Activated B cell treated with CpG ODN at 0.5 μM for 24 hours (primary cell): ENCODE measurements at places on chromosomes 6 and 20. TPM values are rescaled to one million over a fixed set of nuclear protein-coding genes. Genes with fewer than 3 reads are reported as not detected.

GRCh38 chr6:97864826-97865225 lies 581.8 kb upstream of the MMS22L start:
- no peak for DNase-seq

- no peak for DNase-seq
Observed at GRCh38 chr6:45625191-45625664, 247.5 kb upstream of the SUPT3H start.

- DNase-seq: no peak
Observed at GRCh38 chr6:138371720-138372119, 6.0 kb upstream of the SMIM28 start.

- DNase-seq: no peak
Observed at GRCh38 chr6:145315982-145316600, 419.2 kb downstream of the EPM2A start.

DNA sequence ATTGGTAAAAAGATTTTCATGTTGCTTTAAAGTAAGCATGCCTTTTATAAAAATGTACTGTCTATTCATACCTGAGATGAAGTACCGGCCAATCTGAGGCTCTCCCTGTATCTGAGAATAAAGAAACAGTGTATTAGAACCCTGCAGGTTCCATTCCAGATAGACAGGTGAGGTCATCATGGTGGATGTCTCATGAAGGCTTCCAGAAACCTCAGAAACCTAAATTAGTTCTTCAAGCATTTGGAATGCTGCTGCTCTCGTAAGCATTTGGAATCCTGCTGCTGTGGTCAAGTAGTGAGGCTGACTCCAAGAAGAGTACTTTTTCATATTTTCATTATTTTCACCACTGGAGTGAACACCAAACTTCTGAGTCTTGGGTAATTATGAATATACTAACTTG lies 642.3 kb downstream of the MAFB start:
- no peak for DNase-seq

GRCh38 chr20:1264727-1265126 lies 1.4 kb upstream of the SNPH start:
- no peak for DNase-seq

- no peak for DNase-seq
Observed at GRCh38 chr6:71157345-71157744, 131.3 kb upstream of the OGFRL1 start.

- DNase-seq: no peak
Observed at GRCh38 chr6:121823437-121823851, 388.0 kb downstream of the GJA1 start.

DNA sequence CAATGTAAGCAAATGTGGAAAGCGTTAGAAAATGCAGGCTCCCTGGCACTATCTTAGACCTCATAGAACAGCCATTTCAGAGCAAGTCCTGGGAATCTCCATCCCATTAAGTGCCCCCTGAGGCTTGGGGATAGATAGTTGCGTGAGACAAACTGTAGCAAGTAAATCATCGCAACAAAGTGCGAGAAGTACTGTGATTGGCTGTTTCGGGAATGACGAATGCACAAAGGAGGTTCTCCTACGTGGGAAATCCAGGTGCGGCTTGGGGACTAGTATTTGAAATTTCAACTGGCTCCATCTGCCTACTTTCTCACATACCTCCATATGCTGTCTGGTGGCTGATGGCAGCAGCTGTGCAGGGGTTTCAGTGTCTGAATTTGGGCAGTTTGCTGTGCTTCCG lies 84.5 kb downstream of the PLEKHG1 start:
- no peak for DNase-seq

DNA sequence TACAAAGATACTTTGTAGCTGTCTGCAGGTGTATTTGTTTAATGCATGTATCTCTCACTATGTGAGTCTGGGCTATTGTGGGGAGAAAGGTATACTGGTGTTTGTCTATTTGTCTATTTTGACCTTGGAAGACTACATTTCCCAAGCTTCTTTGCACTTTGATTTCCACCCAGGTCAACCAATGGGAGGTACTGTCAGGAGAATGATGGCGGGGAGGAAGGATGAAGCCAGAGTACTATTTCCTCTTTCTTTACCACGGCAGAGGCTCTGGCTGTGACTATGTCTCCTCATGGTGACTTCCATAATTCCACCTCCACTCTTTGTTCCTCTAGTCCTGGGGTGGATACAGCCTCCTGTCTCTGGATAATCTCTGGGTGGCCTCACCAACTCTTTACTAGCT lies 23.1 kb downstream of the LBP start:
- no peak for DNase-seq

DNA sequence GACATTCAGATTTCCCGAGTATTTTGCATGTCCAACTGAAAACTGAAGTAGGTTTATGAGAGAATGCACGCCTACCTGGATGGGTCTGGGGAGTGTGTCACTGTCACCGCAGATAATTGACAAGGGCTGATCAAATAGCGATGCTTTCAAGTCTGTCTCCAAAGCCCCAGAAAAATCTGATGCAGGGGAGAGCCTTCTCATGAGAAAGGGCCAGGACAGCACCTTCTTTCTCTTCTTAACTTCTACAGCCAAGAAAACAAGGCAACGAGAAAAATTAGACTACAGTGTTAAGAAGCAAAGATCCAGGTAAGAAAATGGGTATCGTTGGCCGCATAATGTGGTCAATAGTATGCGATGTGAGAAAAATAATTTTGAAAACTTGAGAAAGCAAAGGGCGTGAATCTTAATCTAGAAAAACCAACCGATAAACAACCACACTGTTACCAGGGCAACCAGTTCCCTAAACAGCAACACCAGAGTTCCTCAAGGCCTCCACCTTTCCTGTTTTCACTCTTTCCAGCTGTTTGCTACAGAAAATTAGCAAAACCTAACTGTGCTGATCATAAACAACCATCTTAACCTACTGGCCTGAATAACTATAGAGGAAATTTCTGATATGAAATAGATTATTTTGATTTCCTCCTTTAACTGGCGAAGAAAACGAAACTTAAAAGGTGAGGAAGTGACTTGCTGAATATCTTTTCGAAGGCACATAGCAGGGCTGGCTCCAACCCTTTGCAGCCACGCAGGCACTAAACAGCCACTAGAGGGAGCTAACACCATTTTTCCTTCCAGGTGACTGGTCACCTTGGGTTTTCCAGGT lies 2.6 kb downstream of the TAGAP start:
- DNase-seq: no peak

GRCh38 chr20:18090477-18090876 lies 32.8 kb upstream of the OVOL2 start:
- no peak for DNase-seq

DNA sequence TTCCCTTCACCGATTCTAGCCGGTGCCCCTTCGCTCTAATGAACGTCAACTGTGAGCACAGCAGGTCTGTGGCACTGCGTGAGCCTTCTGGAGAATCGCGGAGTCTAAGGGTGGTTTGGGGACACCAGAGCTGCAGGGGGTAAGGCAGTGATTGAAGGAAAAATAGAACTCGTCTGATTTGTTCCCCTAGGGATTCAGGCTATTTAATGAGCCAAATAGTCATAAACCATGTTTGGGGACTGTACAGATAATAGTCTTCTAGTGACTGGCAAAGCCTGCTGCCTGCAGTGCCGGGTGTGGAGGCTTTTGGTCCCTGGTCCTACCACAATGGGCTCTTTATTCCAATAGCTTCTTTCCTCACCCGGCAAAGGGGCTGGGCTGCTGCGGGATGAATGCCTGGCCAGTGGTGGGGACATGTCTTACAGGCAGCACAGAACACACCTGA lies 11.1 kb upstream of the NTSR1 start:
- DNase-seq: no peak

GRCh38 chr6:53833155-53833554 lies 38.4 kb downstream of the LRRC1 start:
- no peak for DNase-seq

The SAYSD1 gene
- total RNA-seq: 9.6 and 9.7 TPM in 2 replicates

The HDGFL1 gene
- not detected in 2 replicates for total RNA-seq

The ADA gene
- total RNA-seq: 68.9 and 72.3 TPM in 2 replicates
